ENCODE measurements at places on chromosomes 13 and 19. TPM values are rescaled to one million over a fixed set of nuclear protein-coding genes. Genes with fewer than 3 reads are reported as not detected.

The CAPN12 gene
- 5.7 TPM for total RNA-seq

The ZNF836 gene
- 10.2 TPM for total RNA-seq

- H3K4me1 ChIP-seq: no peaks in the 10 kb centered on the region
- H3K27me3 ChIP-seq: no peaks in the 10 kb centered on the region
- H3K27ac ChIP-seq: no peak overlapping the region
- no peak for DNase-seq
- H3K36me3 ChIP-seq: no peaks in the 10 kb centered on the region
These were observed 294.3 kb upstream of the MAB21L1 start for GRCh38 chr13:35770756-35771297.

DNA sequence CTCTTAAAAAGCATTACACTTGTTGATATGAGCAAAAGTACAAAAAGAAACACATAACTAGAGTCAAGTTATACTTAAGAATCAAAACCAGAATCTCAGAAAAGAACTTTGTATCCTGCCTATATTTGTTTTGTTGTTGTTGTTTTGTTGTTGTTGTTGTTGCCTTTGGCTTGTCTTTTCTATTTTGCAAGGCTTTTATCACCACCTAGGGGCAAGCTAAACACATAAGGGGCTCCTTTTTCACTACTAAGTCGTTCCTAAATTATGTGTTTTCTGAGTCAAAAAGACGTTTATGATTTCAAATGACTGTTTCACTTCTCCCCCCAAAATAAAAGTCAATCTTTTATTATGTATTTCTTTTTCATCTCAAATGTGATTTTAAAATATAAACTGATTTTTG, 250.2 kb downstream of the RBM26 start:
- H3K36me3 ChIP-seq: no peaks in the 10 kb centered on the region
- no peaks in the 10 kb centered on the region for H3K4me1 ChIP-seq
- no peaks in the 10 kb centered on the region for H3K27me3 ChIP-seq
- no peak overlapping the region for H3K27ac ChIP-seq
- H3K4me3 ChIP-seq: no peak overlapping the region
- DNase-seq: no peak

DNA sequence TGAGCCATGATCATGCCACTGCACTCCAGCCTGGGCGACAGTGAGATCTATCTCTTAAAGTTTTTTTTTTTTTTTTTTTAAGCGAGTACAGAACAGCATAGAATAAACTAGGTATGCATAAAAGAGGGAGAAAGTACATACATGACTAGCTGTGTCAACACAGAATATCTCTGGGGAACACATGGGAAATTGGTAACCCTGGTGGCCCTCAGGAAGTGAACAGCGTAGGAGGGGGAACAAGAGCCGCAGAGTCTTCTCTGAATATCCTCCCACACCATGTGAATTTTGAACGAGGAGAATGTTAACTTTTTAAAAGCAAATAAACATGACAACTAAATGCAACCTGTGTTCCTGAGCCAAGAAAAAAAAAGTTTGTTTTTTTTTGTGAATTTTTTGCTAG, 15.2 kb downstream of the PHLDB3 start:
- no peaks in the 10 kb centered on the region for H3K27me3 ChIP-seq
- no peak overlapping the region for H3K27ac ChIP-seq
- H3K4me3 ChIP-seq: no peak overlapping the region
- no peak for DNase-seq

DNA sequence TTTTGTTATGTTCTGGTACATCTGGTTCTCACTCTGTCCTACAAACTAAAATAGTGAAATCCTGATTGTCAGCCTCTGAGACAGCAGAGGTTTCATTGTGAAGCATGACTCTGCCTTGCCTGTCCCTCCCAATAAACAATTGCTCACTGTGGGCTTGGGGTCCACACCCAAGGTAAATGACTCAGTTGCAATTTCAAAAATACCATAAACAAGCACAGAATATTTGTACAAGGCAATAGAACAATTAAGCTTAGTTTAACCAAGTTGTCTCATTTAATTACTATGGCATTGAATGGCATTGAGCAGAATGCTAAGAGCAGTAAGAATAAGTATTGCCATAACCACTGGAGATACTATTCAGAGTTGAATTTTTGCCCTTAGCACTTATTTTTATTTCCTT, 353.6 kb downstream of the SPRY2 start:
- DNase-seq: no peak
- no peaks in the 10 kb centered on the region for H3K36me3 ChIP-seq
- H3K27me3 ChIP-seq: no peaks in the 10 kb centered on the region
- H3K27ac ChIP-seq: peak overlapping the region; percentile 74
- no peak overlapping the region for H3K4me3 ChIP-seq

All from colonic mucosa (tissue), 4 donors.